ENCODE measurements at places on chromosomes 1 and 21. TPM values are rescaled to one million over a fixed set of nuclear protein-coding genes. Genes with fewer than 3 reads are reported as not detected.

The HEATR1 gene
- 47.7 TPM for total RNA-seq

The SPOCD1 gene
- total RNA-seq = 0.58 TPM

The SH3BGR gene
- total RNA-seq = 4.9 TPM

The CHI3L1 gene
- total RNA-seq = not detected

The S100A5 gene
- not detected for total RNA-seq

The S100A3 gene
- 0.61 TPM for total RNA-seq

The SPATA1 gene
- 1.3 TPM for total RNA-seq

The LAMB3 gene
- 12.7 TPM for total RNA-seq

The TRIM67 gene
- total RNA-seq = 0.06 TPM

The CIART gene
- total RNA-seq = 3.5 TPM

The C1orf210 gene
- not detected for total RNA-seq

The VWA5B1 gene
- total RNA-seq = not detected

The BNIPL gene
- total RNA-seq = 1.5 TPM

The CD101 gene
- total RNA-seq = 1.7 TPM

The SKI gene
- total RNA-seq = 88.1 TPM

The OR2G3 gene
- total RNA-seq = not detected

The LCK gene
- not detected for total RNA-seq

The LORICRIN gene
- not detected for total RNA-seq

The BCL2L15 gene
- 1.1 TPM for total RNA-seq

The UBE2U gene
- not detected for total RNA-seq

The RGS5 gene
- 6.3 TPM for total RNA-seq

The KCNC4 gene
- total RNA-seq = 0.22 TPM

The ABL2 gene
- 23.6 TPM for total RNA-seq

The AK5 gene
- 0.94 TPM for total RNA-seq

The AADACL3 gene
- total RNA-seq = not detected

The PGBD5 gene
- 0.22 TPM for total RNA-seq

The BTG3 gene
- 76.8 TPM for total RNA-seq

The WDR64 gene
- total RNA-seq = not detected

The OR2L8 gene
- not detected for total RNA-seq

The TINAGL1 gene
- not detected for total RNA-seq

The ATP5IF1 gene
- total RNA-seq = 158 TPM

The ADORA1 gene
- 1.2 TPM for total RNA-seq

The TNFRSF14 gene
- 7.6 TPM for total RNA-seq

The SAMD13 gene
- total RNA-seq = 1.2 TPM

The OR6N1 gene
- total RNA-seq = not detected

The TEDDM1 gene
- total RNA-seq = not detected

The BACE2 gene
- total RNA-seq = 6.9 TPM

The CD58 gene
- total RNA-seq = 9.1 TPM

The DHRS3 gene
- 2.4 TPM for total RNA-seq

The CELA3B gene
- total RNA-seq = not detected

The SLAMF1 gene
- 2.2 TPM for total RNA-seq

The PADI4 gene
- total RNA-seq = not detected

The CLDN17 gene
- not detected for total RNA-seq

The SLC22A15 gene
- 0.39 TPM for total RNA-seq

The INKA2 gene
- 0.74 TPM for total RNA-seq

The CACHD1 gene
- total RNA-seq = 39.2 TPM

The ATP1A4 gene
- not detected for total RNA-seq

The CTNNBIP1 gene
- 22.0 TPM for total RNA-seq

The HEYL gene
- total RNA-seq = 0.77 TPM

The HSD11B1 gene
- not detected for total RNA-seq

The HSF2BP gene
- total RNA-seq = 3.0 TPM

The ANGPTL3 gene
- not detected for total RNA-seq

The CD34 gene
- total RNA-seq = not detected

The MTARC2 gene
- total RNA-seq = 0.55 TPM

The LRRC39 gene
- 0.81 TPM for total RNA-seq

Measured in A673 (cell line).